ENCODE measurements at places on chromosomes 12 and 14.
A peak's percentile ranks its signal among the peaks of the same experiment; 100 is the strongest.

- DNase-seq = no peak
Measured at GRCh38 chr12:113418213-113418879, 3.8 kb upstream of the SDSL start.

- DNase-seq = no peak
Measured at GRCh38 chr12:57883057-57883456, 36.5 kb upstream of the CTDSP2 start.

- DNase-seq = peak; percentile 28
Measured at GRCh38 chr12:67415473-67415872, 146.3 kb downstream of the CAND1 start.

GRCh38 chr14:80448267-80448666 is 237.0 kb upstream of the DIO2 start:
- DNase-seq = no peak

DNA sequence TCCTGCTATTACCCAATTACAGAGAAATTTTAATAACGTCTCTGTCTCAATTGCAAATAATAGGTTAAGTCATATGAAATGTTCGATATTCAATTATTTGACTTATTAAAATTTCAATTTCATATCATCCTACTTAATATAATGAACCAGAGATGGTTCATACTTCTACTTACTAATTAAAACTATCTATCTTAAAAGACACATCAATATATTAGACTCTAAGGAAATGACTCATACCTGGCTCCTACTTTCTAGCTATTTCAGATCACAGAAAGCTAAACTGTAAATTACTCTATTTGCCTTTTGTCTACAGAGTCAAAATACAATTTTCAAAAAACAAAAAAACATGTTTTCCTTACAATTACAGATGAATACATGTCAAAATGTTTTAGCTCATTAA is 99.6 kb downstream of the CAPZA3 start:
- DNase-seq = no peak

GRCh38 chr12:9880532-9881078 is 684 bp upstream of the KLRF2 start:
- no peak for DNase-seq

GRCh38 chr12:128727999-128728398 is 95.8 kb downstream of the SLC15A4 start:
- no peak for DNase-seq

GRCh38 chr12:30046376-30046775 is 262.6 kb upstream of the TMTC1 start:
- DNase-seq = no peak

GRCh38 chr14:76424359-76424758 is 48.4 kb downstream of the ESRRB start:
- no peak for DNase-seq

GRCh38 chr14:64293976-64294671 is at the start of gene ESR2:
ESR2 (minus strand) TSS chr14:64294371; CDS start chr14:64282985, 11,386 bp downstream.
- peak; percentile 12 for DNase-seq

DNA sequence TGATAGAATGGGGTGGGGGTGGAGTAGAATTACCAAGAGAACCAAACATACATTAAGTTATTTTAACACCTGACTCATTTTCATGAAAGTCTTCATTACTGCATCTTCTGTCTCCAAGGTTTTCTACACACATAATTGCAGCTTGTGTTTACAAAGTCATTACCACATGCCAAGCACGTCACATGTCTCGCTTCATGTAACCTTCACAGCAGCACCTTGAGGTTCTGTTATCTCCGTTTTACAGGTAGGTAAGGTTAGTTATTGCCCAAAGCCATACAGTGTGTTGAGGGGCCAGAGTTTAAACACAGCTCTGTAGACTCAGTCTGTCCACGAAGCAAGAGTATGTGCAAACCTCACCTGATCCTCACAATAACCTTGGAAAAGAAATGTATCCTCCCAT is 64.3 kb upstream of the RBM19 start:
- DNase-seq = no peak

GRCh38 chr14:85024931-85025330 is 505.0 kb upstream of the FLRT2 start:
- DNase-seq = no peak

- no peak for DNase-seq
Measured at GRCh38 chr14:89549381-89550125, 132.5 kb upstream of the FOXN3 start.

GRCh38 chr12:77746096-77746495 is 84.6 kb upstream of the NAV3 start:
- no peak for DNase-seq

DNA sequence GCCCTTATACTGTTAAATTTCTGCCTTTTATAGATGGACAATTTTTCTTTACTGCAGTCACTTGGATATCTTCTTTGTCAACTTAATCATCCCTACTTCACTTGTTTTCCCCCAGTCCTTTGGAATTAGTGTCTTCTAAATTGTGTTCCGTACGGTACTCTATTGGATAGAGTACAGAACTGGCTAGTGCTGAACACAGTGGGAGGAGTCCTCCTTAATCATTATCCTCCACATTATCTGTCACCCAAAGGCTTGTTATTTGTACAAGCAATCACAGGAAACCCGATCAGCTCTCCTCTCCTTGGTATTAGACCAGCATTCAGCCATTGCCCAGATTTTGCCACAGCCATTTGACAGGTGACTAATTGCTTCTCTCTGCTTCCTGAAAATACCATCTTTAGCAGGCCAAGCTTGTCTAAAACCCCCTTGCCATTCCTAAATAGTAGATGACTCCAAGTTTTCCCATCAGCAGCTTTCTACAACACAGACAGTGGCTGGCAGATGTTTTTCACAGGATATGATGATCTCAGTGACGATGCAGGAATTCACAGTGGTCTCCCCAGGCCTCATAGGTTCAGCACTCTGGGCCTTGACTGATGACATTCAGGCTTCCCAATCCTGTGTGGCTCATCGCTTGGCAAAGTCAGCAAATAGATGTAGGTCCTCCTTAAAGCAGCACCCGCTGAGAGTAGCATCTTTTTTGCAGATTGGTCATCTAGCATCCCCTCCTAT is 216.0 kb upstream of the RGS6 start:
- DNase-seq = no peak

- peak; percentile 76 for DNase-seq
Measured at GRCh38 chr12:49903700-49904423, at the start of gene FAIM2. FAIM2 (minus strand) TSS chr12:49903900; CDS start chr12:49903792, 108 bp downstream.

GRCh38 chr14:97594306-97594705 is 797.1 kb downstream of the VRK1 start:
- DNase-seq = no peak

DNA sequence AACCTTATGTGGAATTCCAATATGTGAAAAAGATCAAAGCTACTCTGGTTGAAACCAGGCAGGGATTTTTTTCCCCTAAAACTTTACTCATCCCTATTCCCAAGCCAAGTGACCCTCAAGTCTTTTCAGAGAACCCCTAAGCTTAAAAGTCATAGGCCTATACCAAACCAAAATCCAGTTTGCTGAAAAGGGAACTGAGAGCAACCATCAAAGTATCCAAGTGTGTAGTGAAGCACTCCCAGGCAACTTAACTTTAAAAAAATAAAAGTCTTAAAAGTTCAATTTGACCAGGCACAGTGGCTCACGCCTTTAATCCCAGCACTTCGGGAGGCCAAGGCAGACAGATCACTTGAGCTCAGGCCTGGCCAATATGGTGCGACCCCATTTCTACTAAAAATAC is 101.2 kb upstream of the DAAM1 start:
- no peak for DNase-seq

DNA sequence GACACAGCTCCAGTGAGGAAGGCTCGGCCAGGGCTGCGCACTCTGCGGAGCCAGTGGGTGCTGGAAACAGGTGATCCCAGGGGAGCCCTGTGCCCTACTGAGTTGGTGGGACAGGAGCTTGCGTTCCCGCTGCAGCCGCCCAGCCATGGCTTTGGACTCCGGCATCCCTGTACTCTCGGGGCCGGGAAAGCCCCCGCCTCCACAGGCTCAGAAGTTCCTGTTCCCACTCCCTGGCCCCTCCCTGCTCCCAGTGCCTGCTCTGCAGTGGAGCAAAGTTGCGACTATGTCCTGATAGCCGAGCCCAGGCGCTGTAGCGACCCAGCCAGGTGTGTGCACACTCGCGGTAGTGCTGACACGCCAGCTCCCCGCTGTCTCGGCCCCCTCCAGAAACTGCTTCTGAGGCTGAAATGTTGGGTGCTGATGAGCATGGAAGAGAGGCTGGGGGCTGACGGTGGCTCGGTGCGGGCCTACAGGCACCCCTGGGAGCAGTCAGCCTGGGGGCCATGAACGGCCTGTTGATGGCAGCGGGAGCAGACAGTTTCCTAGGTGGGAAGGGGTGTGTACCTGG is 344.6 kb upstream of the MGAT4C start:
- DNase-seq = no peak

- no peak for DNase-seq
Measured at GRCh38 chr12:82896979-82897378, 210.3 kb downstream of the TMTC2 start.

DNA sequence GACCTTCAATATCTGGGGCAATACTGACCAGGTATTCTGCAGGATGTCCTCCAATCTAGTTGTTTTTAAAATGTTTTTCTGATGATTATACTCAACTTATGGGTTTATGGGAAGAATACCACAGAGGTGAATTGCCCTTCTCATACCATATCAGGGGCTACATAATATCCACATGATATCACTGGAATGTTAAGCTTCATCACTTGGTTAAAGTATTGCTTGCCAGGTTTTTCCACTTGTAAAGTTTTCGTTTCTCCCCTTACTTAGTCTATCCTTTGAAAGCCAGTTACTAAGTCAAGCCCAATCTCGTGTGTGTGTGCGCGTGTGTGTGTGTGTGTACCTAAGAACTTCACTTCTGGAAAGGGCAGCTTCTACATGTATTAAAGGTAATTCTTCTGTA is 980.9 kb upstream of the FBXO33 start:
- DNase-seq = no peak

GRCh38 chr14:68444449-68445168 is 348.3 kb downstream of the ZFP36L1 start:
- DNase-seq = peak; percentile 58

- peak; percentile 93 for DNase-seq
Measured at GRCh38 chr12:6927379-6928021, at the start of gene ATN1. ATN1 (plus strand) TSS chr12:6927959; CDS start chr12:6934002, 6,043 bp downstream.

GRCh38 chr12:85765453-85765869 is 70.7 kb downstream of the RASSF9 start:
- no peak for DNase-seq

GRCh38 chr12:52293926-52294325 is 2.6 kb upstream of the KRT81 start:
- no peak for DNase-seq
